ENCODE measurements at places on chromosomes 3 and 15.
A peak's percentile ranks its signal among the peaks of the same experiment; 100 is the strongest.

DNA sequence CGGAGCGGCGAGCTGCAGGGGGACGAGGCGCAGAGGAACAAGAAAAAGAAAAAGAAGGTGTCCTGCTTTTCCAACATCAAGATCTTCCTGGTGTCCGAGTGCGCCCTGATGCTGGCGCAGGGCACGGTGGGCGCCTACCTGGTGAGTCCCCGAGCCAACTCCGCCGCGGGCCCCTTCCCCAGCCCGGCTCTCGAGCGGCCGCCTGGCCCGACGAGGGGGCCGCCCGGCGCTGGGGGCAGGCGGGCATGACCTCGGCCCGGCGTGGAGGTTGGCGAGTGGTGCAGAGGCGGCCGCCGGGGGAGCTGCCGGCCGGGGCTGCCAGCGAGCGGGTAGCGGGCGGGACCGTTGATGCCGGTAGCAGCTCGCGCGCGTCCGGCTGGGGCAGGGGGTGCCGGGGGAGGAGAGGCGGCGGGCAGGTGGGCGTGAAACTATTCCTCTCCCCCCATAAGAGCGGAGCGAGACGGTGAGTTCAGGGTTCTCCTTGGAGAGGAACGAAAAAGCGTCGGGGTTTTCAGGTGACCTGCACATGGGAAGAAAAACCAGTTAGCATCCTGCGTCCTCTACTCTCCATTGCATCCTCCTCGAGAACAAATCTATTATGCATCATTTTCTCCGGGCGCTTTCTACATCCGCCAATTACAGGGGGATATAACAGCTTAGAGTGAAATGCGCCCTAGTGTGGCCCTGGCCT is 585 bp downstream of the SLCO3A1 start:
- DNase-seq: peak; percentile 31

- DNase-seq: no peak
Measured at GRCh38 chr3:192831111-192831644, 86.5 kb downstream of the MB21D2 start.

DNA sequence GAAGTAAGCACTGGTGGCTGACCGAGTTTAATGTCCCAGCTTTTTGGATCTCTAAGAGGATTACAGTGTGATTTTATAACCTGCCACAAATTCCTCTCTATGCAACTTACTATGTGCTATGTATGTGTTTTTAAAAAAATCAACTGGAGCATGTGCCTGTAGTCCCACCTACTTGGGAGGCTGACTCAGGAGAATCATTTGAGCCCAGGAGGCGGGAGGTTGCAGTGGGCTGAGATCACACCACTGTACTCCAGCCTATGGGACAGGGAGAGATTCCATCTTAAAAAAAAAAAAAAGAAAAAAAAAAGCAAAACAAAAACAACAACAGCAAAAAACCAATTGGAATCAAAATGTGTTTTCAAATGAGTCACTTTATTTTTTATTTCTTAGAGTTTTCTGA is 29.6 kb downstream of the DUT start:
- DNase-seq: no peak

- DNase-seq: no peak
Measured at GRCh38 chr3:188518416-188518815, 364.5 kb downstream of the LPP start.

GRCh38 chr3:170054204-170054603 is 16.4 kb downstream of the GPR160 start:
- DNase-seq: no peak

DNA sequence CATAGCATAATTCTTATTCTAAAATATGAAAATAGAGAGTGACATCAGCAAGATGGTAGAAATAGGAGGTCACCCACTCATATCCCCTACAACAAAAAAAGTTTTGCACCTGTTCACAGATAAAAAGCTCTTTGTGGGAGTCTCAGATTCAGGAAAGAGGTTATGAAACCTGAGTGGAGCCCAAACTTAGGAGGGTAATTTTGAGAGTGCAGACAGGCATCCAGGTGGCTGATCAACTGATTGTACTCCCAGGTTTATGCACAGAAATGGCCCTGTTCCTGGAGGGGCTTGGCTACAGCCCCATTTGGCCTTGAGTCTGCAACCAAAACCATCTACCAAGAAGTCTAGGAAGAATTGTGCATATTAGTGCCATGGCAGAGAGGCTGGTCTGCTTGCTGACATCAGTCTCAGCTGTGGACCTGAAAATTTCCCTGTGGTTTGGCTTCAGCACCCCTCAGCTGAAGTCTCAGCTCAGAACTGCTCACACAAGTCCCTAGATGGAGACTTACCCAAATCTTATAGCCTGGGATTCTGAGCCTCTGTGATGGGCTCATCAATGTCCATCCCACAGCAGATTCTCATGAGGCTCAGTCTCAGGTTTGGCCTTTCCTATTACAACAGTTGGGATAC is 291.6 kb downstream of the IL20RB start:
- no peak for DNase-seq
